Breast epithelium (tissue), 4 donors: ENCODE measurements at places on chromosomes 5 and 9.

GRCh38 chr9:19373527-19373926, 6.5 kb downstream of the RPS6 start:
- no peak for DNase-seq

GRCh38 chr5:132095424-132095972, 21.9 kb downstream of the CSF2 start:
- DNase-seq, result no peak

DNA sequence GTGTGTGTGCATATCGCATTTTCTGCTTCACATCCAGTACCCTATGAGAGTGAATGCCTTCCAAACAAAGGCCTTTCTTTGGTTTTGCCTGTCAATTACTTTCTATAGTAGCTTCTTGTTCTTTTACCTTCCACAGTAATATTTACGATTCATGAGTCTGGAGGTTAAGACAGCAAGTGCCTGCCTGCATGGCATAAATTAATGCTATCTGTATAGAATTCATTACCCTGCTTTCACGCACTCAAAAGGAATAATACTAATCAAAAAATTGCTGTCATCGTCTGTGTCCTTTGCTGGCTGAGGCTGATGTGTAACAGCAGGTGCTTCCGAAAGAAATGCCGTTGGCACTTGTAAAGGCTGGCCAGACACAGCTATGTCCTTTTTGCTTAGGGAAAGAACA, 1304.4 kb upstream of the CDH6 start:
- no peak for DNase-seq

GRCh38 chr5:80083101-80083890, 48.1 kb downstream of the THBS4 start:
- DNase-seq, result no peak

GRCh38 chr5:10645146-10645545, 81.3 kb downstream of the ANKRD33B start:
- no peak for DNase-seq
